ENCODE measurements at places on chromosomes 7 and 10.

GRCh38 chr7:41002741-41003610 lies 699.9 kb downstream of the INHBA start:
- peak; percentile 26 for DNase-seq

GRCh38 chr7:143505838-143506237 lies 28.2 kb downstream of the TAS2R41 start:
- no peak for DNase-seq

GRCh38 chr10:124989526-124989925 lies 47.6 kb downstream of the ZRANB1 start:
- no peak for DNase-seq

DNA sequence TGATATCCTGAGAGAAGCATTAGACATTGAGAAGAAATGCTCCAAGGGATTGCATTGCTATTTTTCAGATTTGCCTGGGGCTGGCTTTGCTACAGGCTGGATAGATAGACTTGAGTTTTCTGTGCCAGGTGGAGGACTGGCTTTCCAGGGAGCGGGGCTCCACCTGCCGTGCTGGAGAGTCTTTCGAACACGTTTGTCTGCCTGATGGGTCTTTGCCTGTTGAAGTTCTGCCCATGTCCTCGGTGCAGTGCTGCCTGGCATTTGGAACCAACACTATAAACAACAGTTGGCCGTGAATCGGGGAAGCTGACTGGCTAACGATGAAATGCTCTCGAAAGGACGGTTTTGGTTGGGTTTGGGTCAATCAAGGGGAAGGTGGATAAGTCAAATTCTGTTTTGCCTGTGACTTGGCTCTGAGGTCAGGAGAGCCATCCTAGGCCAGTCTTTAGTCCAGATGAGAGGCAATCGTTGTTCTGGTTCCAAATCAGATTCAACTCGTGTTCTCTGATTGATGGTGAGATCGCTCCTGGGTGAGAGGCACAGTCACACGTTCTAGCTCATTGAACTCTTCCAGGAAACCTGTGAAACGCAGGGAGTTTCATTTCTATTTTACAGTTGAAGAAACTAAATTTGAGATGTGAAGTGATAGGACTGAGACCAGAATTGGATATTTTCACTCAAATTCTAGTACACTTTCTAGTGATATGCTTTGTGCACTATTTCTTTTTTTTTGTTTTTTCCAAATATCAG lies 599.0 kb downstream of the TYW1 start:
- no peak for DNase-seq

DNA sequence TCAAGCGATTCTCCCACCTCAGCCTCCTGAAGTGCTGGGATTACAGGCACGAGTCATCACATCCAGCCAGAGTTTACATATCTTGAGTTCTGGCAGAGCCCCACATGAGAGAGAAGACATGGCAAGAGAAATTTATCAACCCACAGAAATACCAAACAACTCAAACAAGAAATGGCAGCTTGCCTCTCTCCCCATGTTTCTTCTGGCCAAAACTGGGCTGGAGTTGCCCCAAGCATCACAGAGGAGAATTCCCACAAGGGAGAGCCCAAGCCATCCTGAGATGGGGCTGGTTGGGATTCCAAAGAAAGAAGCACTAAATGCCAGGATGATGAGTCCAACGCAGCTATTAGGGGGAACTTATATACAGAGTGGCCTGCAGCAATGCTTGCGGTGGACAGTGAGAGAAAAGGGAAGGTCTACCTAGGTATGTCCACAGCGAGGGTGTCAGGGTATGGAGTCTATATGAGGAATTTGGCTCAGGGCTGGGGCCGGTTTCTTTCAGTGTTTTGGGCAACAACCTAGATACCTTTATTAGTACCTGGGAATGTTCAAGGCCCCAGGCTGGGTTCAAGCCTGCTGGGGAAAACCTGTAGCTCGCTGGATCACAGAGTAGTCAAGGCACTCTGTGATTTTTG lies 14.5 kb upstream of the PAX4 start:
- no peak for DNase-seq

GRCh38 chr7:55966851-55967250 lies 2.5 kb downstream of the NIPSNAP2 start:
- DNase-seq, result no peak

All from SW480 (cell line).